ENCODE measurements at places on chromosomes 4 and X. TPM values are rescaled to one million over a fixed set of nuclear protein-coding genes. Genes with fewer than 3 reads are reported as not detected.

The ZNF630 gene
- total RNA-seq = 5.4 TPM

- DNase-seq = no peak
Observed at GRCh38 chrX:34638116-34638515, 19.0 kb downstream of the TMEM47 start.

DNA sequence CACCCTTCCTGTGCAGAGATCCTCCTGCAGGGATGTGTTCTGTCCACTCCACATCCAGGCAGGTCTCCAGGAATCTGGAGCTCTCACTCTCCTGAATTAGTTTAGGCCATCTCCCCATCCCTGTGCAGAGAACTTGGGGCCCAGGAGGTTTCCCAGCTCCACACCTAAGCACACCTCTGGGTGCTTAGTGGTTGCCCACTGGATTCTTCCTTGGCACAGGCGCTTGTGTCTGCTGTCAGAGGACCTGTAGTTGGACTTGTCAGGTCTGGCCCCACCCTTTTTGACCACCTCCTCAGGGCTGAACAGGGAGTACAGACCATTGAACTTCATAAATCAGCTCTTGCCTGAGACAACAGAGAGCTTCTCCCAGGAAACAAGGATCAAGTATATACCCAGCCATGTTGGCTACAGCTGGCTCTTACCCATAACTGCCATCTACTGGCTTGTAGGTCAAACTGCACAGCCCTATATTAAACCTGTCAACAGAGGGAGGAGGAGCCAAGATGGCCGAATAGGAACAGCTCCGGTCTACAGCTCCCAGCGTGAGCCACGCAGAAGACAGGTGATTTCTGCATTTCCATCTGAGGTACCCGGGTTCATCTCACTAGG, 275.5 kb downstream of the PPARGC1A start:
- no peak for DNase-seq

- peak; percentile 55 for DNase-seq
Observed at GRCh38 chr4:56434599-56435139, 746 bp downstream of the PPAT start.

The VCX gene
- total RNA-seq = not detected

The CT45A1 gene
- not detected for total RNA-seq

GRCh38 chr4:183621875-183622274, 37.1 kb downstream of the RWDD4 start:
- no peak for DNase-seq

DNA sequence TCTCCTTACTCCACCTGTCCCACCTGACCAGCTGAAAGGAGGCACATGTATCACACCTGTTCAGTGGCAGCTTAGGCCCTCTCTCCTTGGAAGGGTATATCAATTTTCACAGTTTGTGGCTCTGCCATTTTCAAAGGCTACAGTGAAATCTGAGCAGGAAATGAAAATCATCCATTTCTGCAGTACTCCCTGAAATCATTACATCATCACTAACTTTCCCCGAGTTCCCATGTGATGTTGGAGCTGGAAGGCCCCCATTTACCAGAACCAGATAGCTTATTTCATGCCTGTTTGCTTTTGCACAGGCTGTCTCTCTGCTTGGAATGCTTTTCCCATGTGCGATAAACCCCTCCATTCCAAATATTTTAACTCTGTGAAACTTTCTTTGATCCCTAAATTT, 31.0 kb upstream of the STX18 start:
- no peak for DNase-seq

GRCh38 chr4:2084316-2084715, 25.2 kb downstream of the NAT8L start:
- peak; percentile 31 for DNase-seq

GRCh38 chrX:153487590-153488071, 7.1 kb upstream of the BGN start:
- no peak for DNase-seq

The RNF128 gene
- total RNA-seq = 67.6 TPM

DNA sequence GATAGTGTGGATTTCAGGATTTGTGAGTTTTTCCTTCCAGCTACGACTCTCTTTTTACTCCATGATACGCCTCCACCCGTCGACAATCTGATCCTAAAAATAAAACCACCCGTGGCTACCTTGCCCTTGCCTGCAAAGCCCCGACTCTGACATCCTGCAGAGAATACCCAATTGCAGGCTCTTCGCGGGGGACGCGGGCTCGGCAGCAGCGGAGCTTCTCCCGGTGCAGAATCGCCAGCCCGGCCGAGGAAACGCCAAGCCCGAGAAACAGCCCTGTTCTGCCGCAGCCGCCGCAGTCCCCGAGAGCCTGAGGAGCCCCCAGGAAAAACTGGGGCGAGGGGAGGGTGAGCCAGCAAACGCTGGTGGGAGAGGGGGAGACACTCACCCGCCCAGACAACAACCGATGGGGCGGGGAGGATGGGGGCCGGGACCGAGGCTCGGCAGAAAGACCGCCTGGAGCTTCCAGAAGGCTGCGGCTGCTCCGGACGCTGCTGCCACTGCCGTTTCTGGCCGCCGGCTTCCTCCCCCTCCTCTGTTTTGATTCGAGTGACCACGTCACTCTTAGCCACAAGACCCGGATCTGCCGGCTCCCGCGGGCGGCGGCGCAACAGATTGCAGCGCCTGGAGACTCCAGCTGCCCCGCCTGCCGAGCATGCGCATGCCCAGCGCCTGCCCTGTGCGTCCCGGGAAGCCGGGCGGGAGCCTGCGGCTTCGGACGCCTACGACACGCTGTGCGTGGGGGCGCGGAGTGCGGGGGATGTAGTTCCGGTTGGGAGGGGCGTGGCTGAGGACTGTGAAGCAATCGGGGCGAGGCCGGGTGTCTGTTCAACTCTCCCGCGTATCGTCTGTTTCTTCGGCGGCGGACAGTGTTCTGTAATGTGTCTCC, at the start of gene SMIM14:
SMIM14 (minus strand) TSS at position 512 of the 886 bp plus-strand sequence. CDS start 33,720 bp downstream, outside the sequence.
- DNase-seq = peak; percentile 98

DNA sequence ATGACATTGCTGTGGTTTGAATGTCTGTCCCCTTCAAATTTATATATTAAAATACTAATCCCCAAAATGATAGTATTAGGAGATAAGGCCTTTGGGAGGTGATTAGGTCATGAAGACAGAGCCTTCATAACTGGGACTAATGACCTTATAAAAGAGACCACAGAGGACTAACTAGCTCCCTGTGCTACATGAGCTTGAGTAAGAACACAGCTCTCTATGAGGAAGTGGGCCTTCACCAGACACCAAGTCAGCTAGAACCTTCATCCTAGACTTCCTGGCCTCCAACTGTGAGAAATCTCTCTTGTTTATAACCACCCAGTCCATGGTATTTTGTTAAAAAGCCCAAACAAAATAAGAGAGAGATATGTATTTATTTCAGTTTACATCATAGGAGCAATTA, 242.2 kb upstream of the CTSO start:
- no peak for DNase-seq

- DNase-seq = no peak
Observed at GRCh38 chr4:52099860-52100461, 48.9 kb downstream of the SPATA18 start.

- no peak for DNase-seq
Observed at GRCh38 chr4:5636766-5637670, 71.3 kb downstream of the EVC2 start.

- DNase-seq = no peak
Observed at GRCh38 chr4:140704964-140705363, 51.2 kb downstream of the TBC1D9 start.

- no peak for DNase-seq
Observed at GRCh38 chrX:13287816-13288215, 32.0 kb downstream of the ATXN3L start.

GRCh38 chr4:8069102-8069752, 89.4 kb downstream of the ABLIM2 start:
- DNase-seq = no peak

- DNase-seq = no peak
Observed at GRCh38 chr4:114694770-114695169, 96.2 kb downstream of the UGT8 start.

- DNase-seq = peak; percentile 62
Observed at GRCh38 chr4:123616951-123617461, 220.4 kb downstream of the SPRY1 start.

GRCh38 chrX:136121788-136122187, 25.5 kb upstream of the FHL1 start:
- DNase-seq = no peak

GRCh38 chrX:72137846-72138495, 6.3 kb upstream of the RTL5 start:
- DNase-seq = no peak

- no peak for DNase-seq
Observed at GRCh38 chrX:103927030-103927429, 35.4 kb upstream of the TMSB15B start.

DNA sequence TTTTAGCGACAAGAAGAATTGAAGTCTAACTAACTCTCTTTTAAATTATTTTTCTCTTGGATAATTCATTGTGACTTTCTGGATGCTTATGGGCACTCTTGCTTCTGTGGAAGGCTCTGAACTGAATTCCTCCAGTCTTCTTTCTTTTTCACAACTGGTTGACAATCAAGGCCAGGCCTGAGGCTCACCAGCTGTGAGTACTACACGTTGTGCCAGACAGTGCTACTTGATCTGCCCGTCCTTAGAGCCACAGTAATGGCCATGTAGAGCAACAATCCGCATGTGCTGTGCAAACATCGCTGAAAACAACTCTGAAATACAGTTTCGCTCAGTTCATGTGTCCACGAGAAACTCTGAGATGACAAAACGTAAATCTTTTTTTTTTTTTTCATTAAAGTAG, 1336.3 kb upstream of the AGA start:
- DNase-seq = no peak

The ENAM gene
- total RNA-seq = 0.05 TPM

All from ureter (tissue), 1 donor.